ENCODE measurements at places on chromosomes 12 and 14.

- DNase-seq: peak; percentile 85
Measured at GRCh38 chr12:53538209-53538689, 31.0 kb upstream of the NPFF start.

GRCh38 chr12:91988086-91988923 is 157.3 kb downstream of the BTG1 start:
- peak; percentile 48 for DNase-seq

GRCh38 chr14:101007004-101007614 is 103.6 kb upstream of the RTL1 start:
- DNase-seq: no peak

DNA sequence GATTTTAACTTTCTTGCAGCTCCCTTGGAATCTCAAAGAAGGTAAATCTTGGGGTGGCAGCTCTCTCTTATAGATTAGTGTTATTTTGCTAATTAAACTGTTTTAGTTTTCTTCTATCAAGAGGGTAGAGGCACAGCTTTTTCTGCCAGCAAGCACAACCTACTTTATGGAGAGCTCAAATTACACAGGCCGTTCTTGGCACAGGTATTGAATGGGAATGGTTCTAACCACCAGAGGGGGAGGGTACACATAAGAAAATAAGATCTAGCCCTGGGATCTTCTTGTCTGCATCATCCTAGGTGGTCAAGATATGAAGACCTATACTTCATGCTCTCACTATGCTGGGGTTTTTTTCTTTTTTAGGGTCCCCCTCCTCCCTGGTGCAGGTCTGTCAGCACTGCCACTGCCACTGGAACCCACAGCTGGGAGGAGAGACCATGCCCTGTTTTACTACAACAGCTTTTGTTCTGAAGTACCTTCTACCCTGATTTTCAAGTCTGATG is 48.6 kb upstream of the STAC3 start:
- no peak for DNase-seq

GRCh38 chr12:97875064-97875463 is 412.5 kb downstream of the RMST start:
- no peak for DNase-seq
